Naive thymus-derived CD8-positive, alpha-beta T cell (primary cell): ENCODE measurements at places on chromosomes 16 and 17.

- H3K27ac ChIP-seq: no peak overlapping the region
- H3K4me3 ChIP-seq: no peak overlapping the region
- no peaks in the 10 kb centered on the region for H3K27me3 ChIP-seq
- DNase-seq: no peak
Measured at GRCh38 chr16:87924811-87925670, 11.3 kb downstream of the CA5A start.

DNA sequence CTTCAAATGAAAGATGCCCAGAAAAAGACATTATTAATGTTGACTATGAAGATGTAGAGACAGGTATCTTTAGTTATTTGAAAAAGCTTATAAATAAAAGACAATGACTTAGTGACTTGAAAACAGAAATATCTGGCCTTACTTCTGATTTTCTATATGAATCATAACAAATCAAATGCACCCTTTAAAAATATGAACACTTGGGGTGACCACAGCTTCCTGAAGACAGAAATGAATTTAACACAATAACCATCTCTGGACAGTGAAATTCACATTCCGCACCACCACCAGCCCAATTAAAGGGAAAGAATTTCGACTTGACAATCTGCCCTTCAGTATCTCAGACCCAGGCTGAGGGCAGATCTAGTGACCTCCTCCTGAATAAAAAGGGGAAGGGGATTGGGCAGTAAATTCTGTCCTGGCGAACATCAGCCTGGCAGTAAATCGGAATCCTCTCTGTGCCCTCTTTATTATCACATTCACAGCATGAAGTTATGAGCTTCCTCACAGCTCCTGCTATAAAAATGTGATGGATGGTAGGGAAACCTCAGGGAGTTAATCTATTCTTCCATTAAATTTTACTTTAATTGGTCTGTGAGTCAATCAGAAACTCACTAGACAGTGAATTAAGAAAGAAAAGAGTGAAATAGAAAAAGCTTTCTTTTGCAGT is 131.5 kb downstream of the SNX11 start:
- no peak overlapping the region for H3K27ac ChIP-seq
- no peak overlapping the region for H3K4me3 ChIP-seq
- H3K4me1 ChIP-seq: peaks cover 78% of the 10 kb centered on the region
- no peaks in the 10 kb centered on the region for H3K27me3 ChIP-seq
- H3K36me3 ChIP-seq: peaks cover 5% of the 10 kb centered on the region

- H3K4me3 ChIP-seq: no peak overlapping the region
- no peaks in the 10 kb centered on the region for H3K4me1 ChIP-seq
- no peak overlapping the region for H3K27ac ChIP-seq
- H3K36me3 ChIP-seq: no peaks in the 10 kb centered on the region
Measured at GRCh38 chr16:59905606-59906005, 1171.5 kb upstream of the GOT2 start.

DNA sequence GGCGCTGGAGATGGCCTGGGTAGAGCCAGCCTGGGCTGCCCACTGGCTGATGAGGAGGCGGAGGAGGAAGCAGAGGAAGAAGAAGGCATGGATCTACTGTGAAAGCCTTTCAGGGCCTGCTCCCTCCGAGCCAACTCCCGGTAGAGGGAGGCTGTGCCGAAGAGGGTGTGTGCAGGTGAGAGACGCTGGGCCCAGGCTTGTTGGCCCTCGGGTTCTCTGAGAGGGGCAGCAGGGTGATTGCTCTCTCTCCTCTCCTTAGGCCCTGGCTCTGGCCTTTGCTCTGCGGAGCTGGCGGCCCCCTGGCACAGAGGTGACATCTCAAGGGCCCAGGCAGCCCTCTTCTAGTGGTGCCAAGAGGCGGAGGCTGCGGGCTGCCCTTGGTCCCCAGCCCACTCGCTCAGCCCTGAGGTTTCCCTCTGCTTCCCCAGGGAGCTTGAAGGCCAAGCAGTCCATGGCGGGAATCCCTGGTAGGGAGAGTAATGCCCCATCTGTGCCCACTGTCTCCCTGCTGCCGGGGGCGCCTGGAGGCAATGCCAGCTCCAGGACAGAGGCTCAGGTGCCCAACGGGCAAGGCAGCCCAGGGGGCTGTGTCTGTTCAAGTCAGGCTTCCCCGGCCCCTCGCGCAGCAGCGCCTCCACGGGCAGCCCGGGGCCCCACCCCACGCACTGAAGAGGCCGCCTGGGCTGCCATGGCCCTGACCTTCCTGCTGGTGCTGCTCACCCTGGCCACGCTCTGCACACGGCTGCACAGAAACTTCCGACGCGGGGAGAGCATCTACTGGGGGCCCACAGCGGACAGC is 3.6 kb downstream of the TP53I13 start:
- H3K4me3 ChIP-seq: no peak overlapping the region
- H3K27ac ChIP-seq: no peak overlapping the region
- peaks cover 41% of the 10 kb centered on the region for H3K4me1 ChIP-seq
- no peaks in the 10 kb centered on the region for H3K36me3 ChIP-seq
- DNase-seq: no peak

- no peaks in the 10 kb centered on the region for H3K27me3 ChIP-seq
- peak overlapping the region; percentile 60 for H3K27ac ChIP-seq
- DNase-seq: no peak
- no peak overlapping the region for H3K4me3 ChIP-seq
Measured at GRCh38 chr16:17403859-17404545, 66.8 kb downstream of the XYLT1 start.

DNA sequence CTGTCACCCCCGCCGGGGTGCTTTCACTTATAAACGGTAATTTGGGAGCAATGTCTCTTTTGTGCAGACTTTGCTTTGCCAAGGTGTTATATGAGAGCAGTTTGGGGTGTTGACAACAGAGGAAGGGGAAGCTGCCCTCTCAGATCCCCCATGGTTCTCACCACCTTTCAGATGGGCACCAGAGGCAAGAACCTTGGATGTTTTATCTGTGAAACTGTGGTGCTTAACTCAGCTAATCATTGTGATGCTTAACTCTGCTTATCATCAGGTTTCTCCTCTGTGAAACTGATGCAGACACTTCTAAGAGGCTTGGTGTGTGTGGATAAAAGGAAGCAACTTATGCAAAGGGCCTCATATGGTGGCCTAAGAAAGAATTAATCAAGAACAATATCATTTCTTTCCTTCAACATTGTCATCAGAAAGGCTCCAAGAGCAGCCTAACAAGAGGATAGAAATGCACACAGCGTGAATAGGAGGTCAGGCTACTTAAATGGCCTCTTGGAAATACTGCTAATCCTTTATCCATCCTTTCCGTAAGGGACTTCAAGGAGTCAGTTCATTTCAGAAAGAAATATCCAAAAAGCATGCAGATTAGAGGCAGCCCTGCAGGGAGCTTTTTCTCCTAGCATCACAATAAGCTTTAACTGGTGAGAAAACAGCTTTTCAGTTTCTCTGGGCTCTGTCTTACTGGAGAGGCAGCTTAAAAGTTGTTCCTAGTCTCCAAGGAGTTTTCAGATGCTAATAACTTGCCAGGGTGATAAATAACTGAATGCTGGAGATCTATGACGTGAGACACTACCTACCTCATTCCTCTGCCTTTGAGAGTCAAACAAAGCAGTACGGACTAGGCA is 55.1 kb upstream of the CLEC3A start:
- no peaks in the 10 kb centered on the region for H3K36me3 ChIP-seq
- no peak for DNase-seq
- H3K4me1 ChIP-seq: peaks cover 2% of the 10 kb centered on the region
- no peak overlapping the region for H3K4me3 ChIP-seq

DNA sequence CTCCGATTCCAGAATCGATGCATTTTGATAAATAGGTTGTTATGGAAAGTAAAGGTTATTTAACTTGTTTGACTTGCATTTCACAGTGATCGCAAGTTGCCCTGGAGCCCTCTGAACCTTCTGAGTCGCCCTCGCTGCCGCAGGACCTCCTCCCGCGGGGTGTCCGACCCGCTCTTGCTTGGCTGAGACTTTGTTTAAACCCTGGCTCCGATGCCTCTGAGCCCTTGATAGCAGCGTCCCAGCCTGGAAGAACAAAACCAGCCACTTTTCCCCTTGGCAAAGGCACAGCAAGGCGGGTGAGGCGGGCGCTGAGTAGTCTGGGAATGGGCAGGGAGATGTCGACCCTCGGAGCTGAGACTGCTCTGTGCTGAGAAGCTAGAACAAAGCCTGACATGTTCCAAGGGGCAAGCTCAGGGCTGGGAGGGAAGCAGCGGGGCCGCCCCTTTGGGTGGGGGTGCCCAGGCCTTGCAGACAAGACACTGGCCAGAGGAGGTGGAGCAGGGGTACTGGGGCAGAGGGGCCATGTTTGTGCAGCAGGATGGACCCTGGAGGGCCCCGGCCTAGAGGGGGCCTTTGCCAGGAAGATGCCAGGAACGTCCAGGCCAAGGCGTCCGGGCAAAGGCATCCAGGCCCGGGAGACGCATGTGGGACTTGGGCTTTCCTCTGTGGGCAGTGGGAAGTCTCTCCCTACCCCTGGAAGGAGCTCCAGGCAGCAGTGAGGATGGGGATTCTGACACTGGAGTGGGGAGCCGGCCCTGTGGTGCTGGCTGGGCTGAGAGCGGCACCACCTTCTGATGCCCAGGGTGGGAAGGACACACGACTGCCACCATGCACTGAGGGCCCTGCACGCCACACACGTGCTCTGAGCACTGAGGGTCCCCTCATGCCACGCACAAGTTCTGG is 30.3 kb upstream of the CDH15 start:
- peaks cover 2% of the 10 kb centered on the region for H3K36me3 ChIP-seq
- no peak for DNase-seq
- H3K4me1 ChIP-seq: no peaks in the 10 kb centered on the region
- H3K27ac ChIP-seq: no peak overlapping the region
- no peak overlapping the region for H3K4me3 ChIP-seq

GRCh38 chr16:30458561-30459394 is 13.1 kb upstream of the SEPHS2 start:
- H3K27ac ChIP-seq: peak overlapping the region; percentile 84
- H3K27me3 ChIP-seq: no peaks in the 10 kb centered on the region
- H3K4me3 ChIP-seq: peak overlapping the region; percentile 57
